ENCODE measurements at places on chromosomes 12 and 14.

- DNase-seq, result no peak
Observed at GRCh38 chr14:45145214-45145613, 9.5 kb downstream of the FANCM start.

GRCh38 chr12:26134540-26134939 lies 9.7 kb upstream of the BHLHE41 start:
- no peak for DNase-seq

DNA sequence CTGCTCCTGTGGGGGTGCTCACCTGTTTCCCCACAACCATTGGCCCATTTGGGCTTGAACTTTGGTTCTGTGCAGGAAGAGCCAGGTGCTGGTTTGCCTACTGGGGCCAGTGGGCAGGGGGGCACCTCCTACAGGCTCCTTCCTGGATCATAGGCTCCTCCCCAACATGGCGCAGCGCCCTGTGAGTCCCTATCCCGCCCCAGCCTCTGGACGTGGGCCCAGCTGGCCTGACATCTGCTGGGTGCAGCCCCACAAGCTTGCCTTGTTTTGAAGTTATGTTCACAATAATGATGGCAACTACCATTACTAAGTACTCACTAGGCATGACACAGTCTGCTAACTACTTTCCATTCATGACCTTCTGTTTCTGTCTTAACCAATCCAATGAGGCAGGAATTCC lies 147.8 kb downstream of the RBM19 start:
- no peak for DNase-seq

DNA sequence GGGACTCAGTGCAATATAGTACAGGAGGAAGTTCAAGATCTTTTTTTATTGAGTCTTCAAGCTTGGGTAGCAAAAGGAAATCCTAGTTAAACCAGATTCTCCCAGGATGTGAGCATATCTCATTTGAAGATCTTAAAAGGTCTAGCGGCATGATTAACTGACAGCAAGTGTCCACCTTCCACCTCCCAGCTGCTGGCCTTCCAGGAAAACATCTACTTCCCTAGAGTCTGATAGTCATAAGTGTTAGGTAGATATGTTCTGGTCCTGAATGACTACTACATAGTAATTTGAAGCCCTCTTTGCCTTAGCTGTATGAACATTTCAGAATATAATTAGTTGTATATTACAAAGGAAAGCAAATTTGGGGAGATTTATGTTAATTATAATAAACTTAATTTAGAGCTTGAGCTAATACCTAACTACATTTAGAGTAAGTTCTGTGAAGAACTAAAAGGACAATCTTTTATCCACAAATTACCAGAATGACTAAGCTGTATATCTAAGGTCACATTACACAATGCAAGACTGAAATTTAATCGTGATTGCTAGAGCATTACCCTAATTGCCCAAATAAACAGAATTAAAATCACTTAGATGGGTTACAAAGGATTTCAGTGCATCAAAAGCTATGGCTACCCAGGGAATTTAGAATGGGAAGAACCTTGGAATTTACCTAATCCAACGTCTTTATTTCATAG lies 9.9 kb downstream of the LGR5 start:
- no peak for DNase-seq

GRCh38 chr12:57063991-57064685 lies 14.2 kb upstream of the MYO1A start:
- no peak for DNase-seq

GRCh38 chr12:54017878-54018467 lies 9.2 kb downstream of the HOXC8 start:
- peak; percentile 96 for DNase-seq

DNA sequence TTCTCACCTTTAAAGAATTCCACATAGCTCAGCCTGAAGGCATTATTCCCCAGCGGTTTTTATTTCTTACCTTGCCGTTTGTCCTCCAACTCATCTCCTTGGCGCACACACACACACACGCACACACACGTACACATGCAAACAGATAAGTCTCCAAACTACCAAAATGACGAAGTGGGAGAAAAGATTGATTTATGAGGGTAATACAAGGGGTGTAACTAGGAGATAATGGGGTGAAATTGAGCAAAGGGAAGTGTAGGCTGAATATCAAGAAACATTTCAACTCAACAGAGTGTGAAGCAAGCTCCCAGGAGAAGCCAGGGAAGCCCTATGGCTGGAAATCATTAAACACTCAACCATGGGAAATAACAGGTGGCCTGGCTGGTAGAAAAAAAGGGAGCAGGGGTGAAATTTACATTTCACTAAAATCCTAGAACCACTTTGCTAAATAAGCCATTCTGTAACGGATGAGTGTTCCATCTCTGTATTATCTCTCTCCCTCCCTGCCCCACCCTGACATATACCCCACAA lies 41.0 kb downstream of the GRIN2B start:
- DNase-seq, result no peak

DNA sequence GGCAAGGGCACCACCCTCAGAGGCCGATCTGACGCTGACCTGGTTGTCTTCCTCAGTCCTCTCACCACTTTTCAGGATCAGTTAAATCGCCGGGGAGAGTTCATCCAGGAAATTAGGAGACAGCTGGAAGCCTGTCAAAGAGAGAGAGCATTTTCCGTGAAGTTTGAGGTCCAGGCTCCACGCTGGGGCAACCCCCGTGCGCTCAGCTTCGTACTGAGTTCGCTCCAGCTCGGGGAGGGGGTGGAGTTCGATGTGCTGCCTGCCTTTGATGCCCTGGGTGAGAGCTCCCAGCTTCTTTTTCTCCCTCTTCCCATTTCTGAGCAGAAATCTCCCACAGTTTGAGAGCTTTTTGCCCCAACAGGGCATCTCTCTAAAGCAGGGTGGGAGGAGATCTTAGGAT lies 1.8 kb downstream of the OAS1 start:
- DNase-seq, result no peak

DNA sequence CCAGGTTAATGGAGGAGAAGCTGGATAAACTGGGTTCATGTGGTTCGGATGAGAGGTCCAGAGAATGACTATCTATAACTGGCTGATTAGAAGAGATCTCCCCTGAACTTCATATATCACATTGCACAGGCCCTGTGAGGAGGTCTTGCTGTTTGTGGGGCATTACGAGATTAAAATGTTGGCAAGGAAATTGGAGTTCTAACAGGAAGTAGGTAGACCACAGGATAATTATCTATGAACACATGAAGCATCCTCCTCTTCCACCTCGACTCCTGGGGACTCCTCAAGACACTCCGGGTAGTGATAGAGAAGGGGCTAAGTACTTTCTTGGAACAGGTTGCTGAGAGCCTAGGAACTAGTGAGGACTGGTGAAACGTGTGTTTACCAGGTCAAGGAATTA lies 418.8 kb downstream of the KCNH5 start:
- DNase-seq, result no peak

GRCh38 chr14:65792208-65792905 lies 379.8 kb downstream of the FUT8 start:
- DNase-seq, result peak; percentile 90

DNA sequence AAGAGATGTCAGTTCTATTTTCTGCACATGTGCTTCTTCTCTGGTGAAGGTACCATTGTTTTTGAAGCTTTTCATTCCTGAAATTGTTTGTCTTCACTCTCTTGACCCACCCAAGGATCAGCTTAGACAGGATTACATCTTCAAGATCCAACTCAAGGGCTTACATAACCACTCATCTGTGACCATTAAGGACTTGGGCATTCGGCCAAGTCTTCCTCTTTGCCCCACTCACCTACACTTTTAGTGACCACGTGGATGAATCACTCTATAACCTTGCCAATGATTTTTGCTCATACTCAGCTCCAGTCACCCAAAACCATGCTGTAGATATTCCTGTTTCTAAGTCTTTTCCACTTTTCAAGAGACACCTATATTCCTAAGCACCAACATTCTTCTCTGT lies 36.5 kb upstream of the SSTR1 start:
- no peak for DNase-seq

DNA sequence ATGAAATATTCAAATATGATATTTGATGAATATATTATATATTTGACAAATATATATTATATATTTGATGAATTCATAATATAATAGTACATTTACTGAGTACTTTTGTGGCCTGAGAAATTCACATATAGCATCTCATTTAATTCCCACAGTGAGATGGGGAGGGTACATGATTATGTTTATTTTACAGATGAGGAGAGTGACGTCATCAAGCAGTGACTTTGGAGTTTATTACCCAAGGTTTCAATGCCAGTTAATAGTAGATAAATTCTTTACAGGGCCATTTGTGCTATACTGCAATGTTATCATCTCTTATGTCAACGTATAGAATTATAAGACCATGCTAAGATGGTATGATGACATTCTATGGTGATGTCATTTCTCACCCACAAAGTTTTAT lies 352.7 kb downstream of the TMTC2 start:
- no peak for DNase-seq

DNA sequence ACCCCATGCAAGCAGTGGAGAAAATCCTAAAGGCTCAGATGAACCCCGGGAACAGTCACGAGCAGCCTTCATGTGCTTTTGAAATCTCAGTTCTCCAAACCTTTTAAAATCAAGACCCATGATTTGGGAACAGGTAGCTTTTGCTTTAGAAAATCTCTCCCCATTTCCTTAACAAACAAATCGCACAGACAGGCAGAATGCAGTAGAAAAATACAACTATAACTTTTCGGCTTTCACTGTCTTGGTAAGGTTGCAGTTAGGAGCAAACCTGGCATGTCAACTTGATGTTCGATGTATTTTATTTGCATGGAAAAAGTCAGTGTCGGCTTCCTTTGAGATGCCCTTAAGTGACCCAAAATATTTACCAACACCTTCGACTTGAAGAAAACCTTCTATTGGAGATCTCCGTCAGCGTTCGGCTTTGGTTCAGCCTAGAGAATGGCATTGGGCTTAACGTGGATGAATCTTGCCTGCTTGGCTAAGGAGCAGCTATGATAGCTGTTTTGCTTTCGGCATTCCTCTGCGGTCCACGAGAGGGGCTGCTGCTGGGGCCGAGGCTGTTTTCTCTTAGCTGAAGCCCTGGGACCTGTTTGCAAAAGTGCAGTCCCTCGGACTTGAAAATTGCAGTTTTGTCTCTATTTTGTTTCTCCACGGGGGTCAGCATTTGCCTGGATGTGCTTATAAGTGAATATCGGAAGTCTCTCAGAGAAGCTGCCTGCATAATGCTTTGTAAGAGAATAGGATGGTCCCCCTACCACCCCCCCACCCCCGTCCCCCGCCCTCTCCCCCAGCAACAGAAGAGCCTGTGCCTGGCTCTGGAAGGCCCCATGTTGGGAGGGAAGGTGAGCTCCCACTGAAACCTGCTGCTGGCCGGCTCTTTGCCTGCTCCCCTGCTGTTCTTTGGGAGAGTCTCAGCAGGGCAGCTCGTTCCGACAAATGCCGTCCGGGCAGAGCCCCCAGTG lies 122.8 kb downstream of the AACS start:
- peak; percentile 90 for DNase-seq

- DNase-seq, result peak; percentile 94
Observed at GRCh38 chr12:109110988-109111495, 5.3 kb upstream of the ACACB start.

DNA sequence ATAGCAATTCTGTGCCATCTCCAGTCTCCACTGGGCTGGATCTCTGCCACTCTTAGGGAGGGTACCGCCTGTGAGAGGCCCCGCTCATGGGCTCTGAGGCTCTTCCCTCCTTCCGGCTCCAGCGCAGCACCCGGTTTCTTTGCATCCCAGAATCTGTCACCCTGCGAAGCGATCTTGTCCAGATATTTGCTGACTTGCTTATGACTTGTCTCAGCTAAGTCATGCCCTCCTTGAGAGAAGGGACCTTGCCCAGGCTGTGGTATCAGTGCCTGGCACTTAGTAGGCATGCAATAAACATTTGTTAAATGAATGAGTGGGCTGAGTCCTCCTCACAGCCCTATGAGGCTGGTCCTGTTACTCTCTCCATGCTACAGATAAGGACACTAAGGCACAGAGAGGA lies 13.4 kb downstream of the KRT80 start:
- no peak for DNase-seq

DNA sequence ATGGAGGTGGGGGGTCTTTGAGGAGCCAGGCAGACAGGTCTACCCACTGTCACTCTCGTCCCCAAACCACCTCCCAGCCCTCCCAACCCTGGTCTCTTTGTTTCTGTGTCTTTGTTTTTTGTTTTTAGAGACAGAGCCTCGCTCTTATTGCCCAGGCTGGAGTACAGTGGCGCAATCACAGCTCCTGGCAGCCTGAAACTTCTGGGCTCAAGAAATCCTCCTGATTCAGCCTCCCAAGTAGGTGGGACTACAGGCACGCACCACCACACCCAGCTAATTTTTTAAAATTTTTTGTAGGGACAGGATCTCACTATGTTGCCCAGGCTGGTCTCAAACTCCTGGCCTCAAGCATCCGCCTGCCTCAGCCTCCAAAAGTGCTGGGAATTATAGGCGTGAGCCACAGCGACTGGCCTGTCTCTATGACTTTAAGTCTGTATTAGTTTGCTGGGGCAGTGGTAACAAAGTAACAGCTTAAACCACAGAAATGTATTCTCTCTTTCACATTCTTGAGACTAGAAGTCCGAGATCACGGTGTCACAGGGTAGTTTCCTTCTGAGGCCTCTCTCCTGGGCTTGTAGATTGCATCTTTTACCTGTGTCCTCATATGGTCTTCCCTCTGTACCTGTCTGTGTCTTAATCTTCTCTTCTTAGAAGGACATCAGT lies 26.1 kb downstream of the DTX1 start:
- DNase-seq, result no peak

DNA sequence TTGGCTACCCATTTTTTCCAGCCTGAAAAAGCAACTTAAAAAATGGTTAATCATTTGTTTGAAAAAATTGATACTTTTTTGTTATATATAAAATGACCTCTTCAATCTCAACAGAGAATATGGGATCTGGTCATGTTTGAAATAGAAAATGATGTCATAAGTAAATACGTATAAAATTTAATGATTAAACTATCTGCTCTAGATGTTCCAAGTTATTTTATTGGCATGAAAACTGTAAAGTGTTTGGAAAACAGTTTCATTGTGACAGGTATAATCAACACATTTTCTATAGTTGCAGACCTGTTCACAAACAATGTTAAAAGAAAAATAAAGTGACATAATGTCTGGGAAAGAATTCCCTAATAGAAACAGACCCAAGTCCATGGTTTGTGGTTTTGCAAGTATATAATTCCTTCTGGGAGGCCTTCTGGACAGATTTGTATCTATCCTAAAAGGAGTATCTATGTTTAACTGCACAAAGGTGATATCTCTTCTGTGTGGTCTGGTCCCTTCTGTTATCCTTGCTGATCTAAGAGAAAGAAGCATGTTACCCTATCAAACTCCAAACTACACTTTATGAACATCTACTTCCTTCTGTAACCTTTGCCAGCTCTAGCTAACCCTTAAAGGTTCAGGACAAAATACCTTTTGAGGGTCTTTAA lies 39.5 kb upstream of the LRIG3 start:
- no peak for DNase-seq

DNA sequence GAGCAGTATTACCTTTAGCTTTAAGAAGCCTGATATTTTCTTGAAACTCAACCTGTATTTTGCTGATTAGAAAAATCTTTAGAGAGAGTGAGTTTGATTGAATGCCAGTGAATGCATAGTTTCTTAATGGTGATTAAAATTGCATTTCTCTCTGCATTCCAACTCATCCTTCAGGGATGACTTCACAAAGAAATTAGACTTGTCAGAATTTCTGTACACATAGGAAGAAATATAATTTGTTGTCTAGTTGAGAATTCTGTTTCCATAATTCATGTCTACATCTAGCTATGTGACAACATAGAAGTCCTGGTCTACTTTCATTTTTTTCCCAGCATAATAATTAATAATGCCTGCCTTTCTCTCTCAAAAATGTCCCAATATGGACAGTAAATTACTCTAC lies 136.6 kb downstream of the OTOGL start:
- no peak for DNase-seq

- DNase-seq, result no peak
Observed at GRCh38 chr14:34350903-34351302, 111.1 kb downstream of the SPTSSA start.

GRCh38 chr14:103140316-103141109 lies 17.3 kb downstream of the TNFAIP2 start:
- DNase-seq, result peak; percentile 60

Measured in endodermal cell (in vitro differentiated cells).